Activated gamma-delta T cell (primary cell): ENCODE measurements at places on chromosomes 11 and 22.

DNA sequence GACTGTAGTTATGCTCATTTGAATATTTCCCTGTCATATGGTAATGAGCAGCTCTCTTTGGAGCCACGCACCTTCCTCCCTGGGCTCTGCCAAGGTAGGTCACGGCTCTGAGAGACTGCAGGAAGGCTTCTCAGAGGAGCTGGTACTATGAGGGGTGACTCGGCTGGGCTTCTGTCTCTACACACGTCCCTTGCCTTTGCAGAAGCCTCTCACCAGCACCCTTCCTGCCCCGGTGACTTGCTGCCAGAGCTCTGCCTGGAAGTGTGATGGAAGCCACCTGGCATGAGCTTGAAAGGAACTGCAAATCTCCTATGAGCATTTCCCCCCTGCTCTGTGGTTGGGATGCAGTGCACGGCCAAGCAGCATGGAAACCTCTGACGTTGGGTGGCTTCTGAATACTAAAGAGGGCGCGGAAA is 74.2 kb downstream of the KIRREL3 start:
- DNase-seq = no peak

- DNase-seq = no peak
These were observed 12.6 kb downstream of the PRDM11 start for GRCh38 chr11:45158891-45159605.

DNA sequence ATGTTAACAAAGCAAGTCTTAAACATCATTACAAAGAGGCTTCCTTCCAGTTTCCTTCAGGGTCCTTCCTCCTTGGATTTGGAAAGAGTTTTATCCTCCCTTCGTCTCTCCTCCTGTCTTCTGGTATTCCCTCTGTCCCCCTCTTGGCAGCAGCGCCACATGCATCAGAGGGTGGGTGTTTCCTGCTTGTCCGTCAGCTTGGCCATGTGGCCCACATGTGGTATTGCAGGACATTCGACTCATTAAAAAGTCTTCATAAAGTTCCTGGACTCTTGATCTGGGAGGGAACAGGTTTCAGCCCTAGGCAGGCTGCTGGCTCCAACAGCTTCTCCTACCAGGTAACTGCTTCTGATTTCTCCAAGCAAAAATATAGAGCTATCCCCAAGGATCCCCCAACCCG is 189.8 kb downstream of the CSNK2A3 start:
- DNase-seq = no peak

DNA sequence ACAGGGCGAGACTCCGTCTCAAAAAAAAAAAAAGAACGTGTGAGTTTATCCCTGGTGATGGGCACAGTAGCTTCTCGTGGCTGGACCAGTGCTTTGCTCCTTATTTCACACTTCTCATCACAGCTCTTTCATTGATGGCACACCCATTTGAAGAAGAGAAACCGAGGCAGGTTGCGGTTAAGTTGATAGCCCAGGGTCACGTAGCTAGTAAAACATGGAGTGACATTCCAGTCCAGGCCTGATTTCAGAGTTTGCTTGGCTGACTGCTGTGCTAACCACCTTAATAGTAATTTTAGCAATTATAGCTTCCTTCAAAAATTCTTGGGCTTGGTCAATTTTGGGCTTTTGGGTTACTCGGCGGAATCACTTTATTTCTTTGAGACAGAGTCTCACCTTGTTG is 25.8 kb downstream of the AP2A2 start:
- no peak for DNase-seq

- DNase-seq = no peak
These were observed 11.5 kb upstream of the ZC3H12C start for GRCh38 chr11:110081462-110082376.
